ENCODE measurements at places on chromosomes 12 and 14. TPM values are rescaled to one million over a fixed set of nuclear protein-coding genes. Genes with fewer than 3 reads are reported as not detected.
A peak's percentile ranks its signal among the peaks of the same experiment; 100 is the strongest.

LRRK2 gene
- total RNA-seq: 3.6 TPM

- DNase-seq: peak; percentile 54
Measured at GRCh38 chr14:35883677-35884293, 57.6 kb downstream of the BRMS1L start.

- no peak for DNase-seq
Measured at GRCh38 chr12:115609347-115609746, 668.1 kb downstream of the MED13L start.

DNA sequence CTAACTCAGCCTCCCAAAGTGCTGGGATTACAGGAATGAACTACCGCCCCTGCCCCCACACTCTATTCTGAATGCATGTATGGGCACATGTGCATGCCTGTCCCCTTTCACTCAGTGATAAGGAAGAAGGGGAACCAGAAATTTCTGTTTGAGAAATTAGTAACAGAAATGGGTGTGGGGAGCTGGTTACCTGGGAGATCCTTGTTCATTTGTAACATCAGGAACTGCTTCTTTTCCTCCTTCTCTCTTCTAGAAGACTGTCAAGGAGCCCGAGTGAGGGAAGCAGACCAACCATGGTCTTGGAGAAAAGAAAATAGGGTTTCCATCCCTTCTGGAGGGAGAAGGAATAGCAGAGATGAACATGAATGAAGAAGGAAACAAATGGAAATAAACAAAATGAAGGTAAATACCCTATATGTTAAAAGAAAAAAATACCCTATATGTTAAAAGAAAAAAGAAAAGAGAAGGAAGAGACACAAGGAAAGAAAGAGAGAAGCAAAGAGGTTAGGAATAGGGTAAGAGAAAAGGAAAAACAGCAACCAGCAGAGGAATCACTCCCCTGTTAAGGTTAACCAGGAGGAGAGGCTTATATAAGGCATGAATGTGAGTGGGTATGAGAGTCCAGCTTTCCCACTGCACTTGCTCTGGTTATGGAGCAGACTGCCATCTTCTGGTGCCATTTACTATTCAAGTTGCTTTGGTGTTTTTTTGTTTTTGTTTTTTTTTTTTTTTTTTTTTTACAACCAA, 3.3 kb downstream of the PPP1R3E start:
- no peak for DNase-seq

MYBPC1 gene
- 24.8 TPM for total RNA-seq

DAO gene
- 4.9 TPM for total RNA-seq
